ENCODE measurements at places on chromosomes 13 and 19.
A peak's percentile ranks its signal among the peaks of the same experiment; 100 is the strongest.

DNA sequence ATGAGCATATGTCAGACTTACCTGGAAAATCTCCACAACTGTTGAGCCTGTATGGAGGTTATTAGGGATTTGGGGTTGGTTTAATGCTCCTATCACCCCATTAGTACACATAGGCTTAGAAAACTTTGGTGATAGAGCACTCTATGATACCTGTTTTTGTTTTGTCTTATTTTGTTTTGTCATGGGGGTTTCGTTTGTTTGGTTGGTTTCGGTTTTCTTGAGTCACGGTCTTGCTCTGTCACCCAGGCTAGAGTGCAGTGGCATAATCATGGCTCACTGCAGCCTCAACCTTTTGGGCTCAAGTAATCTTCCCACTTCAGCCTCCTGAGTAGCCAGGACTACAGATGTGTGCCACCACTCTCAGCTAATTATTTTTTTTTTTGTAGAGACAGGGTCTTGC is 70.0 kb downstream of the MZT1 start:
- DNase-seq: no peak

GRCh38 chr13:50319635-50320255 is 304.5 kb downstream of the KCNRG start:
- DNase-seq: peak; percentile 53

- DNase-seq: no peak
These were observed 22.9 kb upstream of the LDLR start for GRCh38 chr19:11066326-11066725.

DNA sequence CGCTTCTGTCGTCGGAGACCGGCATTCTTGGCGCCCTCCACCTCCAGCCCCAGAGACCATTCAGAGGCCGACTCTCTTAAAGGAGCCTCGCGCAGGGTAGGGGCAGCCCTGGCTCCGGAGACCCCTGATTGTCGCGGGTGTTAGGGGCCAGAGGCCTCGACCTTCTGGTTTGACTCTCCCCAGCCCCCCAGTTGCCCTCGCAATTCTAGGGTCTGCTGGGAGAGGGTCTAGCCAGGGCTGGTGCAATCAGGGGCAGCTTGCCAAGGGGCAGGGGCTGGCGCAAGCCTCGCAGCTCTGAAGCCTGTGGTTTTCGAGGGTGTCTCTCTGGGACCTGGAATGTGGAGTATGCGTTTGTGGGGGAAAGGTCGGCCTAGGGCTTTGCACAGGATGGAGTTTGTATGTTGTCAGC is 1.6 kb upstream of the SLC7A10 start:
- peak; percentile 3 for DNase-seq

- DNase-seq: no peak
These were observed 8.6 kb downstream of the RGCC start for GRCh38 chr13:41465898-41466320.

DNA sequence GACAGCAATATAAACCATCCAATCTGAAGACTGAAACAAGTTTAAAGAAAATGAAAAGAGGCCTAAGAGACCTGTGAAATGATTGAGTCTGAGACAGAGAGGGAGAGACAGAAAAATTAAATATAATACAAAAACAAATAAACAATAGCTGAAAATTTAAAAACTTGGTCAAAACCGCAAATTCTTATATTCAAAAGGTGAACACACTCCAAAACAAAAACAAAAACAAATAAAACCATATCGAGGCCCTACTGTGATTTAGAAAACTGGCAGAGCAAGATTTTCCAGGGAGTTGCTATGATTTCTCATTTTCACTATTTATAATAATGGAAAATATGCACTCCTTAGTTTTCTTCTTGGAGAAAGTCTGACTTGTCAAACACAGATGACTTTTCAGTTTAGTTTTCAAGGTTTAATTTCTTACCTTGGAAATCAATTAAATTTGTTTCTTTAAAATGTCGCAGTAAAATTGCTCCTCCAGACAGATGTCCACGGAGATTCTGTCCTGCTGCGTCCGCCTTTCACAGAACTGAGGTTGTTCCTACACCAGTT is 1420.3 kb downstream of the UQCRFS1 start:
- DNase-seq: no peak

GRCh38 chr19:2309734-2310362 is 1.9 kb upstream of the LINGO3 start:
- no peak for DNase-seq

GRCh38 chr19:37719927-37720265 is 335 bp upstream of the ZNF607 start:
- DNase-seq: no peak

- no peak for DNase-seq
These were observed 65.5 kb downstream of the DPY19L3 start for GRCh38 chr19:32471095-32471494.

DNA sequence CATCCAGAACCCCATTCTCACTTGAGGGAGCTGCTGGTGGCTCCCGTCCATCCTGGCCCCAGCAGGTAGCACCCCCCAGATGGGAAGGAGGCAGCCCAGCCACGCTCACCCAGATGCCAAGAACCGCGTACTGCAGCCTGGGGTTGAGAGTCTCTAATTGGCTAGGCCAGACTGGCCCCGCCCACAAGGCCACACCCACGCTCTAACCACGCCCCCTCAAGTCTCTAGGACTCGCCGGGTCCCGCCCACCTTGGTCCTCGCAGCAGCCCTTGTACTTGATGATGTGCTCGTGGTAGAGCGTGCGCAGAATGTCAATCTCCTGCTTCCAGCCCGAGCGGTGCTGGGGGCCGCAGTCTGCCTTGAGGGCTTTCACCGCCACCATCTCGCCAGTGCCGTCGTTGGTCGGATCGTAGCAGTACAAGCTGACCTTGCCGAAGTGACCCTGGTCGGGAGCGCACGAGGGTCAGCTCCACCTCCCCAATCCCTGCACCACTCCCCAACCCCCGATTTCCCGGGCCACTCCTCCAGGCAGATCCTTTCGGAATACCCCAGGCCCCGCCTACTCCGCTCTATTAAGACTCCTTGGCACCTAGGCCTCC is 14.5 kb upstream of the ICAM3 start:
- DNase-seq: no peak

- no peak for DNase-seq
These were observed 139.3 kb downstream of the TNFRSF19 start for GRCh38 chr13:23709536-23709935.

DNA sequence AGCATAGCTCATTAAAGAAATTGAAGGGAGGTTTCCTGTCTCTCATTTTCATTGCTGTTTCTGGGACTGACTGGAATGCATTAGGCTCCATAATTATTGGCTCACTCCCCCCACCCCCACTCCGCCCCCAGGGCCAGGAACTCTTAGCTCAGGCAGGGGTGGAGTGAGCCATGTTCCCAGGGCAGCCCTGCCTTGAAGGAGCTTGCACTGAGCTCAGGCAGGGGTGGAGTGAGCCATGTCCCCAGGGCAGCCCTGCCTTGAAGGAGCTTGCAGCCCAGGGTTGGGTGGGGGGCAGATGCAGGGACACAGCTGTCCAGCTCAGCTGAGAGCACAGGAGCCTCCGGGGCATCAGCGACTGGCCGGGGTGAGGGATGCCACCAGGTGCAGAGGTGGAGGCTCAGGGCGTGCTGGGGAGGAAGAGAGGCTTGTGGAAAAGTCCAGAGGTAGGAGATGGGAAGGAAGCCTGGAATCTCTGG is 39.1 kb upstream of the TFDP1 start:
- peak; percentile 73 for DNase-seq

GRCh38 chr13:70171151-70171550 is 62.9 kb upstream of the KLHL1 start:
- peak; percentile 60 for DNase-seq

DNA sequence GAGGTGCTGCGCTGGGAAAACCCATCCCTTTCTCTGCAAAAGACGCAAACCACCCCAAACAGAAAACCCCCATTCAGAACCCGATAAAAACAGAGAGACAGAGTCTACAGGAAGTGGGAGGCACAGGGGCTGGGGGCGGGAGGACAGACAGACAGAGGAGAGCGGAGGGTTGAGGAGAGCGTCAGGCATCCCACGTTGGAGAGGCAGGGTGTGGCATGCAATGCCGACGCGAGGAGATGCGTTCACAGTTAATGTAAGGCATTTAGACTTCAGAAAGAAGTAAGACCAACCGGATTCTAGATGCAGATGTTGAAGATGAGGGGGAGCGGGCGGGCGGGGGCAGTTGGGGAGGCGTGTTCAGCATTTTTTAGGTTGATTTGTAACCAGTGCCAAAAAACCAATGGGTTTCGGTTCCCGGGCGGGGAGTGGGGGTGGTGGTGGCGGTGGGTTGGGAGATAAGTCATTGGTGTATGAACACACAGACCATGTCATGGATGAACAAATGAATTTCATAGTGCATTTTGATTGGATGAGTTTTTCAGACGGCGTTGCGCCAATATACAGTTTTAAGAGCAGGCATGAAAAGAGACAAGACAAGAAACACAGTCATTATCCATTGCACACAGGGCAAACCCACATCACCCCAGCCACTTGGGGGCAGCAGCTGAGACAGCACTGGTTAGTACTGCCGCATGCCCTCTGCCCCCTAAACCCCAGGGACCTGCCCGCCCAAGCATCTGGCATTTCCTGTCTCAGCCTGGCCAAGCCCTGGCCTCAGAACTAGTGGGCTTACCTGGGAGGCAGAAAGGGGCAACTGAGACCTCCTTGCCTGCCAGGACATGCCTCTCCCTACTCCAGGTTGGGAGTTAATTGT is 91.3 kb downstream of the IER2 start:
- DNase-seq: no peak

DNA sequence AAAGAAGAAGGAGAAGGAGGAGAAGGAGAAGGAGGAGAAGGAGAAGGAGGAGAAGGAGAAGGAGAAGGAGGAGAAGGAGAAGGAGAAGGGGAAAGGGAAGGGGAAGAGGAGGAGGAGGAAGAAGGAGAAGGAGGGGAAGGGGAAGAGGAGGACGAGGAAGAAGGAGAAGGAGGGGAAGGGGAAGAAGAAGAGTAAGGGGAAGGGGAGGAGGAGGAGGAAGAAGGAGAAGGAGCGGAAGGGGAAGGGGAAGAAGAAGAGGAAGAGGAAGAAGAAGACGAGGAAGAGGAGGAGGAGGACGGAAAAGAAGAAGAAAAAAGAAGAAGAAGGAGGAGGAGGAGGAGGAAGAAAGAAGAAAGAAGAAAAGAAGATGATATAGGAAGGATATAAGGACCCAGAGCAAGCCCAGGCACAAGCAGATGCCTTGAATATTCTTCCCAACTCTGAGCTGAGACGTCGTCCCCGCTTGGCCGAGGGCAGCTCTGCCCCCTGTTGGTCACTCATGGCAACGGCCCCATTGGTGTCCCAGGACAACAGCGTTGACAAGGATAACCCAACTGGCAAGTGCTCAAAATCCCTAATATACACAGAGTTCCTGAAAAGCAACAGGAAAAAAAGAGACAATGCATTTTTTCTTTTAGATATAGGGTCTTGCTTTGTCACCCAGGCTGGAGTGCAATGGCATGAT is 30.6 kb upstream of the IGSF23 start:
- DNase-seq: no peak

GRCh38 chr13:40515702-40516101 is 150.7 kb downstream of the FOXO1 start:
- DNase-seq: no peak

DNA sequence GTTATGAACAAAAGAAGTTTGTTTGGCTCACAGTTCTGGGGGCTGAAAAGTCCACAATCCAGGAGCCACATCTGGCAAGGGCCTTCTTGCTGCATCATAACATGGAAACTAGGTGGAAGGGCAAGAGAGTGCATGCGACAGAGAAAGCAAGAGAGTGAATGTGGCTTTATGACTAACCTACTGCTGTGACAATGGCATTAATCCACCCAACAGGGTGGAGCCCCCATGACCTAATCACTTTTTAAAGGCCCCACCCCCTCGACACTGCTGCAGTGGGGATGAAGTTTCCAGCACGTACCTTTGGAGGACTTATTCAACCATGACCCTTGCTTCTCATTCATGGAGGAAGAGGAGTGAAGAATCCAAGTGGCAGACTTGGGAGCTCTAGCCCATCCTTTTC is 30.0 kb upstream of the RFXAP start:
- DNase-seq: no peak

GRCh38 chr13:103895835-103896531 is 829.8 kb upstream of the SLC10A2 start:
- peak; percentile 19 for DNase-seq

DNA sequence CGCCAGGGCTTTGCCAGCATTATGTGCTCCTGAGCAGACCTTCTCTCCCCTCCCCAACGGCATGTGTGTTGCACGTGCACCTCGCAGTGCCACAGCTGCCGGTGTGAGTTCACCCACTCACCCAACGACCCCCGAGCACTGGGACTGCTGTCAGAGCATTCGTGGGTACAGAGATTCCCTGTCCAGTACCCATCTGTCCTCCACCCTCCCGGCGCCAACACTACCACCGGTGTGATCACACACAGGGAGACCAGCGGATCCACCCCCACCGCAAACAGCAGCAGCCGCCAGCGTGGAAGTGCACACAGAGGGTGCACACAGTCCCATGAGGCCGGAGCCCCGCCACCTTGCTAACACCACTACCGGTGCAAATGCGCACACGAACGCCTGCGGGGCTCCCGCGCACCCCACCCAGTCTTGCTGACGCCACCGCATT is 15.9 kb downstream of the LILRA1 start:
- no peak for DNase-seq

GRCh38 chr13:44715287-44716230 is 139.4 kb upstream of the TSC22D1 start:
- no peak for DNase-seq

GRCh38 chr19:2270423-2271233 is 11.3 kb downstream of the PEAK3 start:
- DNase-seq: peak; percentile 33

DNA sequence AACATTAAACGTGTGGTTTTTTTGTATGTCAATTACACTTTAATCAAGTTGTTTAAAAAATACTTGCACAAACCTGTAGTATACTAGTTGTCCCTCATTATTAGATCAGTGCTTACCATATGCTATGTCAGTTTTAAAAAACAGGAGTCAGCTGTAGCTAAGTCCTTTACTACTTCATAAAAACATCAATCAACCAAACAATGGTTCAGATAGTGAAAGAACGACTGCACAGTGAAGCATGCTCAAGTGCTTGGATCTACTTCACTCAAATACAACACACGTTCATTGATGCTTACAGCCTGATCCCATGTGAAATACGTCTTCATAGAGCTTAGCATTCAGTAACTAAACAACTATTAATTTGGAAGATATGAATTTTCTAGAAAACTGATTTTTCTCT is 225.0 kb downstream of the FGF14 start:
- DNase-seq: no peak
